ENCODE measurements at places on chromosomes 11 and 22.

DNA sequence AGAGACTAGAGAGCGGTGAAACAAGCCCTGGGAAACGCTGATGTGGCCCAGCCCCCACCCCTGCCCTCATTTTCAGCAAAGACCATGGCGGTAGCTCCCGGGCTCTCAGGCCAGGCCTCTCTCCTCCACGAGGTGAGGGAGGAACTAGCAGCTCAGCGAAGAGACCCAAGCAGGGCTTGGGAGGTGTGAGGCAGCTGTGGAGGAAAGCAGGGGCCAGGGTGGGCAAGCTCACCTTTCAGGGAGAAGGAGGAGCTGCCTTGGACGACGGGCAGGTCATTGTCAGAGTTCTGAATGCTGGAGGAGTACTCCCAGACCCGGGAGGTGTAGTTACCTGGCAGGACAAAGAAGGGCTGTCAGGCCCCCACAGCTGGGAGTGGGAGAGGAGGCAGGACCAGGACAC lies 19.9 kb downstream of the TRIM29 start:
- no peak for DNase-seq

- DNase-seq, result no peak
These were observed 38.2 kb downstream of the OR2AG2 start for GRCh38 chr11:6733326-6734275.

DNA sequence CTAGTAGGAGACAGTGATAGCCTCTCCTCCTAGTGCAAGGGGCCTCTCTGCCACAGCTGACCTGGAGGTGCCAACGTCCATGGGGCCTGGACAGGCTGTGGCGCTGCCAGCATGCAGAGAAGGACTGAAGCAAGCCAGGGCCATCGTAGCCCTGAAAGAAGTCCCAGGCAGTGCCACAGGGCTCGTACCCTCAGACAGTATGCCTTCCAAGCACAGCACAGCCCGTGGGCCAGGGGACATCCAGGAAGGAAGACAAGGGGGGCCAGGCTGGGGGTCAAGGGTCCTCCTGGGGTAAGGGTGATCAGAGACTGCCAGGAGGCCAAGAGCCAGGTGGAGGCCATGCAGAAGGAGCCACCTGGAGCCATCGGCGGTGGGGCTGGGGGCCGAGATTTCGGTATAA lies 20.4 kb upstream of the MOB2 start:
- no peak for DNase-seq

DNA sequence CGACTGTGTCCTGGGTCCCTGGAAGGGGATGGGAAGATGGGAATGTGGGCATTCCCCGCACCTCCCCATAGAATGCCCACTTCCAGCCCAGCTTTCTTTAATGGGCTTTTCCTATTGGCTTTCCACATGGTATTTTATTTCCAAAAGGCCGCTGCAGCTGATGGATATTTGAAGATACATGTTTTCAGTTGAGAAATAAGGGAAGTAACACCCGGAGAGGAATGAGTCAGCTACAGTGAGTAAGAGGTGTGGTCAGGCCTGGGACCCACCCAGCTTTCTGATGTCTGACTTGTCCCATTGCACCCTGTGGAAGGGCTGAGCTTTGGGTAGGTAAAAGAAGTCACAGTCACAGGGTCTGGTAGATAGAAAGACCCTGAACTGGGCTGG lies 476.9 kb downstream of the MIAT start:
- DNase-seq, result peak; percentile 39

Measured in stimulated activated CD4-positive, alpha-beta T cell treated with anti-CD3 and anti-CD28 coated beads, Interleukin-15, amount 100 ng/mL, for 24 hours (primary cell).